ENCODE measurements at places on chromosomes 1 and 21.

GRCh38 chr1:22553991-22554522 lies 9.2 kb upstream of the EPHA8 start:
- no peak for DNase-seq

DNA sequence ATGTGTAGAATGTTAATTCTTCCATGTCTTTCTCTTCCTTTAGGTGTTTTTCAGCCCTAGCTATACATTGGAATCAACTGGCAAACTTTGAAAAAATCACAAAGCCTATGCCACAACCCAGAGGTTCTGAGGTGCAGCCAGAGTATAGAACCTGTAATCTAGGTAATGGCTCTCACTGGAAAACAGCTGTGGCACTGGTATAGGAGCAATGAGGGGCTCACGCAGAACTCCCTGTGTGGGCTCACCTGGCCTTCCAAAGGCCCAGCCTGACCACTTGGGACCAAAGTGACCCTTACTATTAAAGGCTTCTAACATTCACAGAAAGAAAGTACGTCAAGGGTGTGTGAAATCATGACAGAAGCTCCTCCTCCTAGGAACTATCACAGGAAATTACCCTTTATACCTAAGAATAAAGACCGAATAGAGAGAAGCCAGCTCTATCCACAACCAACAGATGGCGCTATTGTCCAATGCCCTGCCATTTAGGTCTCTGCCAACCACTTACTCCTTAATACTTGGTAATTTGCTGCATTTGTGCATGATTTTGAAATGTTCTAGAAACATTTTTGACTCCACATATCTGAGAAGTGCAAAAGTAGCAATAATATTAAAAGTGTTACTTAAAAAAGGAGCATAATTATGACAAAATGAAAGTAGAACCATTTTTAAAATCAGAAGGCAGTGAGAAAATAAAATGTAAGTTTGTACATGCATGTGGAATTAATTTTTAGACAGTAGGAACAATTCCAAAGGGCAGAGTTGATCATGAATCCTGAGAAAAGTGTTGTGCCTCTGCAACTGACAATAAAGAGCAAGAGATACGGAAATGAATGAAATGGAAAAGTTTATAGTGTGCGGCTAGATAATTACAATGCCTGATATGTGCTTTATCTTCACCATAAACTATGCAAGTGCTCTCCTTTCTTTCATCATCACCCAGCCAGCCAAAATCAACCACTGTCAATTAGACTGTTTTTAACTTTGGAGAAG lies 93.1 kb upstream of the HAO2 start:
- peak; percentile 63 for DNase-seq

DNA sequence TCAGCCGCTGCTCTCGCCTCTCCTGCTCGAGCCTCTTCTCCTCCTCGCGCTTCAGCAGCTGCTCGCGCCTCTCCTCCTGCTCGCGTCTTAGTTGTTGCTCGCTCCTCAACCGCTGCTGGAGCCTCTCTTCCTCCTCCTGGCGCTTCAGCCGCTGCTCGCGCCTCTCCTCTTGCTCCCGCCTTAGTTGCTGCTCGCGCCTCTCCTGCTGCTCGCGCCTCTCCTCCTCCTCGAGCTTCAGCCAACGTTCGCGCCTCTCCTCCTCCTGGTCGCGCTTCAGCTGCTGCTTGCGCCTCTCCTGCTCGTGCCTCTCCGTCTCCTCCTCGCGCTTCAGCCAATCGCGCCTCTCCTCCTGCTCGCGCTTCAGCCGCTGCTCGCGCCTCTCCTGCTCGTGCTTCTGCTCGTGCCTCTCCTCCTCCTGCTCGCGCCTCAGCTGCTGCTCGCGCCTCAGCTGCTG lies 3.7 kb downstream of the TCHH start:
- DNase-seq = peak; percentile 62

- no peak for DNase-seq
Observed at GRCh38 chr1:32111789-32112188, 3.9 kb downstream of the KPNA6 start.

DNA sequence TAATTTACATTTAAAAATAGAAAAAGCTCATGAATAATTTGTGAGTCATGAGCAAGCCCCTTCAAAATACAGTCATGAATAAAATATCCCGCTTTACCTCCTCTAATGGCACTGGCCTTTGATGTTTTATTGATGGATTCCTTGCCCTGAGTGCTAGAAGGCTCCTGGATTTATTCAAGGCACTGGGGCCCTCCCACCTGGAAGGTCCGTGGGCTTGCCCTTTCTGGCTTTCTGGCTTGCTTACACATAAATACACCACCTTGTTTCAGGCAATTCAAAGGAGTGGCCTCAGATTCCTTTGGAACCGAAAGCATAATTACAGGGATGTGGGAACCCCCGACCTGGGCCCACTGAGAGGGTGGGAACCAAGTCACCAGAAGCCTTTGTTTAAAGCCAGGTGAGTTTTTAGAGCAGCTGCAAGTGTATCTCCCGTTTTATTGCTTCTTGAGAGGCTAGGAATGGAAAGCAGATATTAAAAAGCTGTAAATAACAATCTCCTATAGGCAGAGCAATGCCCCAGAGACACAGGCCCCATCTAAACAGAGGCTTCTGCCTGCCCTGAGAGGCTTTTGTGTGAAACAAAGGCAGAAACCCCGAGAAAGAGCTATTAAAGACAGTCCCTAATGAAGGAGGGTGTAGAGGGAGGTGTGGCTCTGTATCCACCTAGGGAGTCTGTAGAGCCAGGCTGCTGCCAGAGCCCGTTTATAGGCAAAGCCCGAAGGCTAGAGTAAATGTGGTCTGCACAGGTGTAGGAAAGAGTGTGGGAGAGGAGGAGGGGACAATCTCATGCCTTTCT lies 126.4 kb downstream of the FAM78B start:
- DNase-seq = no peak

- no peak for DNase-seq
Observed at GRCh38 chr1:153374071-153374470, 1.4 kb downstream of the S100A12 start.

- DNase-seq = no peak
Observed at GRCh38 chr1:246320286-246320685, 186.8 kb downstream of the SMYD3 start.

DNA sequence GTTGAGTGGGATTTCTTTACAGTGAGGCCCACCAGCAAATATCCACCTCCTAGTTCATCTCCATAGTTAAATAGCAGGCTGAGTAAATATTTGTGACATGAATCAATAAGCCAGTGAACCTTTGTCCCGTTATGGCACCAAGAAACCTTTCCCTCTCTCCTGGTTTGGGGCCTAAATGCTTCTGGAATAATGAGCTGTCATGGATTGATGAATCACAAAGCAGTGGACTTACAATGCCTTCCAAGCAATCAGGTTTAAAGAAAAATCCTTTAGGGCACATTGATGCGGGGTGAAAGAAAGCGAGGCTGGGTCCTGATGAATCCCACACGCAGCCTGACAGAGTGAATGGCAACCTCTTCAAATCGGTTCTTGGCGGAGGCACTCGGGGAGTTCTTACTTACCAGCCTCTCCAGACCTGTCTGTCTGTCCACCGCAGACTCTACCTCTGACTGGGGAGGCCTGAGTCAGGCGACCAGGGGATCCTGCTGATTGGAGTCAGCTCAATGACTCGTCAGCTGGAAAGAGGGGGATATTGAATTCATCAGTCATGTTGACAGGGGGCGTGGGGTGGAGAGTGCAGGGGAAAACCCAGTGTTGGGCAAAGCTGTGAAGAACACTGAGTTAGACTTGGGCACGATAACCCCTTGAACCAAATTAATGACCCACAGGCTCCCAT lies 247.3 kb downstream of the PLPP3 start:
- no peak for DNase-seq

- peak; percentile 20 for DNase-seq
Observed at GRCh38 chr1:231584117-231584516, 42.5 kb upstream of the DISC1 start.

GRCh38 chr1:104195395-104195794 lies 445.7 kb downstream of the AMY1C start:
- DNase-seq = no peak

DNA sequence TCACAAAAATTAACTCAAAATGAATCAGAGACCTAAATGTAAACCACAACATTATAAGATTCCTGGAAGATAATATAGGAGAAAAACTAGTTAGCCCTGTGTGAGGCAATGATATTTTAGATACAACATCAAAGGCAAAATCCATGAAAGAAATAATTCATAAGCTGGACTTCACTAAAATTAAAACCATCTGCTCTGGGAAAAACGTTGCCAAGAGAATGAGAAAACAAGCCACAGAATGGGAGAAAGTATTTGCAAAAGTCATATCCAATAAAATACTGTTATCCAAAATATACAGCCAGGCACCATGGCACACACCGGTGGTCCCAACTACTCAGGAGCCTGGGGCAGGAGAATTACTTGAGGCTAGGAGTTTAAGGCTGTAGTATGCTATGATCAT lies 70.3 kb downstream of the SYF2 start:
- DNase-seq = no peak

GRCh38 chr1:180193141-180194047 lies 36.7 kb upstream of the LHX4 start:
- no peak for DNase-seq

DNA sequence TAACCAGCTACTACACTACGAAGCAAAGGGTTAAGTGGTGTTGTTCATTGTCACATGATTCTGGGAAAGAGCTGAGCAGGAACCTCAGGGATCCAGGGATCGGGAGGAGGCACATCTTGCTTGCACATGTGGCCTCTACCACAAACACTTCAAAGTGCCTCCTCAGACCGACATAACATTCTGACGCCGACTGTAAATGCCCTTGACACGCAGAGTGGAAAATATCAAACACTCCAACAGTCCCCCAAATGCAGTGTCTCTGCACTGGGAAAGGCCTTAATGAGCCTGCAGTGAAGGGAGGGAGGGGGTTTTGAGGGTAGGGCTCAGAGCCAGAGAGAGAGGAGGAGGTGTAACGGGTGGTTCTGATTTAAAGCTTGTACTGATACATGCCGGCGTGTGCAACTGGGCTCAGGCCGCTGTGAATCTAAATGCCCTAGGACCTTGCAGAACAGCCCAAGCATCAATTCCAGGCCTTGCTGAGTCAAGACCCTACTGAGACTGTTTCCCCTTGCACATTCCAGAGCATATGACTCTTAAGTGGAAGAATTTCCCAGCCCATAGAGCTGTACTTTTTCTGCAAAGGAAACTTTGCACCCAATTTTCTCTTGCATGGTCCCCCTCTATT lies 163.7 kb downstream of the NTMT2 start:
- DNase-seq = no peak

GRCh38 chr1:3483380-3483779 lies 28.9 kb downstream of the ARHGEF16 start:
- DNase-seq = no peak

- DNase-seq = no peak
Observed at GRCh38 chr1:8889925-8890785, 11.7 kb upstream of the ENO1 start.

GRCh38 chr1:207941665-207942064 lies 30.7 kb upstream of the CD34 start:
- DNase-seq = no peak

DNA sequence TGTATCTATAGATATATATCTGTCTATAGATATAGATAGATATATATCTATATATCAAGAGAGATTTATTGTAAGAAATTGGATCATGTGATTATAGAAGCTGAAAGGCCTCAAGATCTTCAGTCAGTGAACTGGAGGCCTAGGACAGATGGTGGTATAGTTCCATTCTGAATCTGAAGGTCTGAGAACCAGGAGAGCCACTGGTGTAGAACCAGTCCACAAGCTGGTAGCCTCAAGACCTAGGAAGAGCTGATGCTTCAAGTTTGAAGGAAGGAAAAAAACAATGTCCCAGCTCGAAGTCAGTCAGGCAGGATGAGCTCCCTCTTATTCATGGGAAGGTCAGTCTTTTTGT lies 213.2 kb upstream of the JUN start:
- DNase-seq = no peak

DNA sequence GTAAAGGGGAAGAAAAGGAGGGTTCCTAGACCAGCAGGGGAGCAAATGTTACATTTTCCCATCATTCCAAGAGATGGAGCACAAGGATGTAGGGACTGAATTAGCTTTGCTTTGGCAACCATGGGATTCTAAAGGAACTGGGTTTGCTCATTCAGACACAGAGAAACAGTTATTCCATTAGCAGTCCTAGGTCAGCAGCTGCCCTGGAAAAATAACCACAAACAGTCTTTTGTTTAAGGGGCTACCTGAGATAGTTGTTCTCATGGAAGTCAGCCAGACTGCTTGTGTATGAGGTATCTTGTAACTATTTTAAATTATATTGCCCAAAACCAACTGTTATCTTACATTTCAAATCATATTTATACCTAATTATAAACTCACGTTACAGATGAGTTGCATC lies 58.4 kb upstream of the VCAM1 start:
- no peak for DNase-seq

GRCh38 chr1:174022976-174023277 lies 770 bp upstream of the RC3H1 start:
- no peak for DNase-seq

DNA sequence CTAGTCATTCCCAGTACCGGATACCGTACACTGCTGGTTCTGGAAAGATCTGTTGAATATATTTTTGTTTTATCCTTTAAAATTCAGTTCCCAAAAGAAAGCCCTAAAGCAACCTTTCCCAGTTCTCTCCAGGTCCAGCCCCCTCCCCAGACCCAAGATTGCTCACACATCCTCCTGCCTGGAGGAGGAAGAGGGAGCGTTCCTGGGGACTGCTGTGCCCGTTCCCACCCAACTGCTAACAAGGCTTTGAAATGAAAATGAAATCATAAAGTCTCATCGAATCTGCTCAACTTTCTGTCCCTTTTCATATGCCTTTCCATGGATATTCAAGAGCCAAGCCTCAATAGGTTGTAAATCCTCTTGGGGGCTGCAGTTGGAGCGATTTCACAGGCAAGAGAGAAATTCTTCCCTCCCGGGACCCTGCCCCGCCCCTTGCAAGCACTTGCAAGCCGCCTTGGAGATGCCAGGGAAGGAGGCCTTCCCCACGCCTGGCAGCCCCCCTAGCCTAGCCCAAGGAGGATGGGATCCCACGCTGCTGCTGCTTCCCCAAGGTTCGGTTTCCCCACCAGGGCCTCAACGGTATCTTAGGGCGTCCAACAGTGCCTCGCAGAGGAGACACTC lies 113.2 kb upstream of the CACHD1 start:
- DNase-seq = no peak

GRCh38 chr1:86862920-86863319 lies 51.0 kb downstream of the SELENOF start:
- no peak for DNase-seq

- DNase-seq = peak; percentile 51
Observed at GRCh38 chr21:31186916-31187315, 148.6 kb upstream of the KRTAP19-8 start.

DNA sequence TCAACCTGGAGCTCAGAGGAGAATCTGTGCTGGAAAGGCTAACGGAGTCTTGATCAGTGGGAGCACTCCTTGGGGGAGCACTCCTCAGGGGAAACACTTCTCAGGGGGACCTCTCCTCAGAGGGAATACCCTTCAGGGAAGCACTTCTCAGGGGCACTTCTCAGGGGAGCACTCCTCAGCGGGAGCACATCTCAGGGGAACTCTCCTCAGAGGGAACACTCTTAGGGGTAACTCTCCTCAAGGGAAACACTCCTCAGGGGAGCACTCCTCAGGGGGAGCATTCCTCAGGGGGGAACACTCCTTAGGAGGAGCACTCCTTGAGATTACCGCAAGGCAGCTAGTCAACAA lies 41.2 kb downstream of the CD2 start:
- DNase-seq = no peak

GRCh38 chr1:202343652-202344349 lies 2.1 kb upstream of the UBE2T start:
- DNase-seq = peak; percentile 66

Data from activated CD4-positive, alpha-beta T cell treated with anti-CD3 and anti-CD28 coated beads, Interleukin-2, Interleukin-6, amounts not matched to agents 100 ng/mL and 50 ng/mL, durations not matched to agents 16 hours and 8 hours (primary cell).